ENCODE measurements at places on chromosomes 12 and 14.

GRCh38 chr12:89156862-89157262 is 195.4 kb downstream of the DUSP6 start:
- no peak for DNase-seq

GRCh38 chr14:58732387-58732786 is 94.6 kb downstream of the DACT1 start:
- DNase-seq = no peak

- no peak for DNase-seq
These were observed 201.7 kb downstream of the EXOC5 start for GRCh38 chr14:57066887-57067513.

- no peak for DNase-seq
These were observed 117.8 kb upstream of the LHX5 start for GRCh38 chr12:113589437-113589836.

DNA sequence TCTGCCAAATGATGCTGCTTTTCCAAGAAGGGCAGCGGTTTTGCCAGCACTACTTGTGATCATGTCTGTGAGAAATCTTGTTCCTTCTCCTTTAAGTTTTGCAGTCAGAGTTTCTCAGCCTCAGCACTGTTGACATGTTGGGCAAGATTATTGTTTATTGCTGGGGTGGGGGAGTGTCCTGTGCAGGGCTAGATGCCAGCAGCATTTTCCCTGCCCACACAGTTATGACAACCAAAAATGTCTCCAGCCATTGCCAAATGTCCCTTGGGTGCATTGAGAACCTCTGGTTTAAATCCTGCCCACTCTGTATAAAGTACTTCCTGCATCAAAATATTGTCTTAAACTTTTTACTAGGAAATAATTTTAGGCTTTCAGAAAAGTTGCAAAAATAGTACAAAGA is 20.0 kb downstream of the TMEM132C start:
- no peak for DNase-seq

GRCh38 chr14:85399186-85399585 is 130.8 kb upstream of the FLRT2 start:
- DNase-seq = no peak

GRCh38 chr12:45336762-45337596 is 121.1 kb downstream of the ANO6 start:
- no peak for DNase-seq

- no peak for DNase-seq
These were observed 215.4 kb downstream of the FOXN3 start for GRCh38 chr14:89201645-89202044.

Data from stimulated activated CD8-positive, alpha-beta memory T cell treated with anti-CD3 and anti-CD28 coated beads, Interleukin-4, amount 100 ng/mL, for 1 hour (primary cell).